ENCODE measurements at places on chromosomes 3 and 15.

- DNase-seq, result no peak
Observed at GRCh38 chr3:56547486-56547885, 9.5 kb upstream of the CCDC66 start.

GRCh38 chr15:88890495-88890894 is 4.8 kb downstream of the HAPLN3 start:
- DNase-seq, result no peak

- no peak for DNase-seq
Observed at GRCh38 chr3:133271539-133271938, 128.3 kb upstream of the BFSP2 start.

- DNase-seq, result peak; percentile 31
Observed at GRCh38 chr15:58462973-58463663, 31.3 kb downstream of the LIPC start.

GRCh38 chr15:100037901-100038300 is 303.9 kb downstream of the ADAMTS17 start:
- DNase-seq, result no peak

DNA sequence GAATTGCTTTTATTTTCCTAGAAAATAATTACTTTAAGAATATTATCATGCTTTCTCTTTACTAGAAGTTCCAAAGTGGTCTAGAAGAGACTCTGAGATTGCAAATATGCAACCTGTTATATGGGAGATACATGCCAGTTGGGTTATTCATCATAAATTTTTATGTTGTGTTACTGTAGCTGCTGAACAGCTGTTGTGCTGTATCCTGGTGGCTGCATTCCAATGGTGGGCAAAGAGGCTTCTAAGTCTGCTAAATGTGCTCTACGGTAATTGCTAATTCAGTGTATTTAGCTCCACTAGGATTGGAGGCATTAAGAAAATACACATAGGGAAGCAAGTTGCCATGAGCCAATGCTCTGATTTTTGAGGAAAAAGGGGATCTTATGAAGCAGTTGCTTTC is 409.0 kb downstream of the TUSC7 start:
- DNase-seq, result no peak
